ENCODE measurements at places on chromosomes 13 and 19.

- no peak for DNase-seq
Measured at GRCh38 chr13:45361596-45362206, 20.7 kb upstream of the TPT1 start.

DNA sequence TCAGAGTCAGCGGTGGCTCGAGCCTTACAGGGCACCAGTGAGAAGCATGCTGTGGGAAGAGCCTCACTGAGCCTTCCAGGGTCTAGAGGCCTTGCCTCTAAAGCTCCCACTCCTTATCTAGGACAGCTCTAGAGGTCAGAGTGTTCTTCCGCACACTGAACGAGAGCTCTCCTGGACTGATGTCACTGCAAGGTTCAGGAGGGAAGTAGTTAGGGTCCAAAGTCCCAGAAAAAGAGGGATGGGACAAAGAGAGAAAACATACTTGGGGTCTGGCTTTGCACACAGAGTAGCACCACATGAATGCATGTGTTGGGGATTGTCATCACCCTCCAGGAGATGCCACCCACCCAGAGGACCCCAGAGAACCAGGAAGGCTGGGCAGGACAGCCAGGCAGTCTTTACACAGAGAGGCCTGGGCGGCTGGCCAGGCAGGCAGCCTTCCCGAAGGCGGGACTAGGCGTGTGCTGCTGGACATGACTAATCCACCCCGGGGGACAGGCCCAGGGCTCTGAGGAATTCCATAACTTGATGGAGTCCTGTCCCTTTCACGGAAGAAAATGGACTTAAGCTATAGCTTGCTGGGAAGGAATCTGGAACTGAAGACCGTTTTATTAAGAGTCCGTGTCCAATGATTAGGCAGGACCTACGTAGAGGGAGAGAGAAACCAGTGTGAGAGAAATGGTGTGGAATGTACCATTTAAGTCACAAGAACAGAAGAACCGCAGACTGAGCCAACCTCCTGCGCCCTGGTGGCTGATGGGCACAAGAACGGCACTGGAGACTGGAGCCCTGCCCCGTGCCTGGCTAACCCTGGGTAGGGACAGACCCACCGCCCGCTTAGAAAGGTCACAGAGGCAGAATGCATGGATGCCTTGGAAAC, 16.6 kb upstream of the EPHX3 start:
- DNase-seq = no peak

DNA sequence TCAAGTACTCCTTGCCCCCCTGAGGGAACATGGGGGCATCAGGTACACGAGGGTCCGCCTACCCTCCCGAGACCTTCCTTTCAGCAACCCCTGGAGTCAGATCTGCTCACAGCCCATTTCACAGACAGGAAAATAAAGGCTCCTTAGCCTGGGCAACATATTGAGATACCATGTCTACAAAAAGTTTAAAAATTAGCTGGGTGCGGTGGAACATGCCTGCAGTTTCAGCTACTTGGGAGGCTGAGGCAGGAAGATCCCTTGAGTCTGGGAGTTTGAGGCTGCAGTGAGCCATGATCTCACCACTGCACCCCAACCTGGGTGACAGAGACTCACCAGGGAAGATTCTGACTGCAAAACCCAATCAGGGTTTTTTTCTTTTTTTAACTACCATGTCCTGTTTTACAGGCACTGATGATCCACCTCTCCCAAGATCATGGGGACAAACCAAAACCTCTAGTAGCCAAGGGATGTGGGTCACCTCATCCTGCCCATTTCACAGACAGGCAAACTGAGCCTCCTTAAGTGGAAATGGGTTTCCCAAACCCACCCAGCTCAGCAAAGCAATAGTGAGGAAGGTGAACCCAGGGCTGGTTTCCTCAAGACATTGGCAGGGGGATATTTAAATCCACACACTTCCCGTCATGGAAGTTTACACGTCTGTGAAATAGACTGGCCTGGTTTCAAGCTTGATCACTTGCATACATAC, 6.4 kb upstream of the CDKN2D start:
- DNase-seq = no peak

GRCh38 chr13:113982296-113982661, 8.4 kb upstream of the C13orf46 start:
- DNase-seq = no peak

DNA sequence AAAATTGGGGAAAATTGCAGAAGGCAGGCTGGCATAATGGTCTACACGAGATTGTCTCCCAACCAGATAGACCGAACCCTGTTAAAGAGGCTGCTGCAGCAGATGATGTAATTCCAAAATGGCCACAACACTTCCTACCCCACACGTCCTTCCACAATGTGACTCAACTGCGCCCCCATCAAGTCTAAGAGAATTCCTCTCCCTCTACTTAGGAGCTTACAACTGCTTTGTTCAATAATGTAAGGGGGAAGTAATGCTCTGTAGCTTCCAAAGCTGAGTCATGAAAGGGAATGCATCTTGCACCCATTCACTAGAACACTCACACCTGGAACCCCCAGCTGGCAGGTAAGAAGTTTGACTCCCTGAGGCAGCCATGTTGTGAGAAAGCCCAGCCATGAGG, 117.8 kb upstream of the IRS2 start:
- no peak for DNase-seq

- DNase-seq = no peak
Measured at GRCh38 chr19:33114312-33114711, 17.6 kb upstream of the WDR88 start.

GRCh38 chr13:23752111-23753001, 136.8 kb downstream of the MIPEP start:
- no peak for DNase-seq

DNA sequence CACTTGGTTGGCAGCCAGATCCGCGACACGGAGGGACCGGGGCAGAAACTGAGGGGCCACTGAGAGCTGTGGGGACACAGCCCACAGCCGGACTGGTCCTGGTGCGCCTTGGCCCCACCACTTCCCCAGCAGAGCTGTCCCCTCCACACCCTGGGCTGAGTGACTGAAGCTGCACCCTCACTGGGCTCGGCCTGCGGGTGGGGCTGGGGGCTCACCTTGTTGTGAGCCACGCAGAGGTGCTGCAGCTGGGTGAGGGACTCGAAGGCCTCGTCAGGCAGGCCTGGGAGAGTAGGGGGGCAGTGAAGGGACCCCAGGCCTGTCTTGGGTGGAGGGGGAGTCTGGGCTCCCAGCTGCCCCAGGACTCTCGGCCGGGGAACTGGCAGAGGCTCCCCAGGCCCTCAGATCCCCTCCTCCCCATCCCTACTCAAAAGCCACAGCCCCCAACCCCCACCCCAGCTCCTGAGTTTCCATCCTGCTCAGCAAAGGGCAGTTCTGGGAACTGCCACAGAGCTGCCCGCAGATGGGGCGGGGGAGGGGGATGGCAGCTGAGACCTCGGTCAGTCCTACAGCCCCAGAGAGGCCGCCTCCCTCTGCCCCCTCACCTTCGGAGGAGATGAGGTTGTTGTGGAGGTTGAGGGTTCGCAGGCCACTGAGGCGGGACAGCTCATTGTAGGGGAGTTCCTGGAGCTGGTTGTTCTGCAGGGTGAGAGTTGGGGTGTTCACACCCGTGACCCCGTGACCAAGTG, 2.3 kb downstream of the PODNL1 start:
- DNase-seq = no peak

DNA sequence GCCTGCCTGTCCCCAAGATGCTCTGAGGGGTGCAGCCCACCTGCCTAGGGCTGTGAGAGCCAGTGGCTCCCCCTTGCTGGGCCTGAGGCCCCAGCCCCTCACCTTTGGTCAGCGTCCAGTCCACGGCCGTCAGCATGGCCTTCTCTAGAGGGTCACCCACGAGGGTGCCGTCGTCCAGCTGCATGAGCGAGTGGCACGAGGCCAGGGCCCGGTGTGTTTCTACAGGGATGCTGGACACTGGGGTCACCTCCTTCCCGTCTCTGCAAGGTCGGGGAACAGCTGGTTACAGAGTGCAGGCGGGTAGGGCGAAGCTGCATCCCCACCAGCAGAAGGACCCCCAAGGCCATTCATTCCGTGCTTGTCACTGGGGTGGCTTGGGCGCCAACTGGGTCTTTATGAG, 9.0 kb downstream of the ATP13A1 start:
- DNase-seq = no peak

DNA sequence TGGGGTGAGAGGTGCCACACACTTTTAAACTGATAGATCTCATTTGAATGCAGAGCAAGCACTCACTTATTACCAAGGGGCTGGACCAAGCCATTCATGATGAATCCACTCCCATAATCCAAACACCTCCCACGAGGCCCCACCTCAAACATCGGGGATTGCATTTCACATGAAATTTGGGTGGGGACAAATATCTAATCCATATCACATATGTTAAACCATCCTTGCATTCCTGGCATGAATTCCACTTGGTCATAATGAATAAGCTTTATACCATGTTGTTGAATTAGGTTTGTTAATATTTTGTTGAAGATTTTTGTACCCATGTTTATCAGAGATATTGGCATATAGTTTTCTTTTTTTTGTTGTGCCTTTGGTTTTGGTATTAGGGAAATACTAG, 1198.7 kb upstream of the ATXN8OS start:
- no peak for DNase-seq

GRCh38 chr13:51000571-51001260, 91.1 kb downstream of the RNASEH2B start:
- DNase-seq = no peak

DNA sequence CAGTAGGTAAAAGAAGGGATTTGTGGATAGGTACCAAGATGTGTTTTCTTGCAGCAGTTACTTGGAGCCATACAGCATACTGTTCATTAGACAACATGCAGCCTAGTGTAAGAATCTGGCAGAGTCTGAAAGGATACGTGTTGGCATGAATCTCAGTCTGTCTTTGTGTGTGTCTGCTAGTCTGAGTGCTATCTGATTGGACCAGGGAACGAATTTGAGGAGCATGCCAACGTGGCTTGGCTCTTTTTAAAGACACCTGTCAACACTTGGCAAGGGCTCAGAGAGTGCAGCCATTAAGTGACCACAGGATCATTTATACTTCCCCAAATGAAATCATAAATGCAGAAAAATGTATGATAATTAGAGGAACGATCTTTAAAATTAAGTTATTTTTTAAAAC, 27.6 kb upstream of the ATXN8OS start:
- DNase-seq = no peak

GRCh38 chr13:86155756-86156155, 356.5 kb upstream of the SLITRK6 start:
- no peak for DNase-seq

- no peak for DNase-seq
Measured at GRCh38 chr13:40671956-40672764, 5.7 kb upstream of the FOXO1 start.

GRCh38 chr13:102877303-102877702, 31.5 kb downstream of the ERCC5 start:
- no peak for DNase-seq

- no peak for DNase-seq
Measured at GRCh38 chr19:5913739-5914357, at the start of gene CAPS. Gene CAPS, plus strand, starts transcription at chr19:5914254. Its CDS starts 153 bp downstream, at chr19:5914407.

- DNase-seq = no peak
Measured at GRCh38 chr13:79491715-79492114, 10.8 kb downstream of the NDFIP2 start.

DNA sequence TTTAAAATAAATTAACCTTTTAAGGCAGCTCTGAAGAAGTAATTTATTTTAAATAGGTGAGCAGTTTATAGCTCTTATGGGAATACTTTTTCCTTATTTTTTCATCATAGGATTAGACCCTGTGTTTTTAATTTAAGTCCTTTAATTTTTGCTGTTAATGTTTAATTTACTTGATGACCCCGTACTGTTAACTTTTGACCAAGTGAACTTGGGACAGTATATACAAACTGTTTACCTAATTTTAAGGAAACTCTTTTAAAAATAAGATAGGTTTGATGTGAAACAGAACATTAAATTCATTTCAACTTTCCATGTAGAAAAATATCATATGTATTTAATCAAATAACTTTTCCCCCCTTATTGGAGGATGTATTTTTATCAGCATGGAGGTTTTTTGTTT, 74.4 kb downstream of the KCNRG start:
- DNase-seq = no peak

DNA sequence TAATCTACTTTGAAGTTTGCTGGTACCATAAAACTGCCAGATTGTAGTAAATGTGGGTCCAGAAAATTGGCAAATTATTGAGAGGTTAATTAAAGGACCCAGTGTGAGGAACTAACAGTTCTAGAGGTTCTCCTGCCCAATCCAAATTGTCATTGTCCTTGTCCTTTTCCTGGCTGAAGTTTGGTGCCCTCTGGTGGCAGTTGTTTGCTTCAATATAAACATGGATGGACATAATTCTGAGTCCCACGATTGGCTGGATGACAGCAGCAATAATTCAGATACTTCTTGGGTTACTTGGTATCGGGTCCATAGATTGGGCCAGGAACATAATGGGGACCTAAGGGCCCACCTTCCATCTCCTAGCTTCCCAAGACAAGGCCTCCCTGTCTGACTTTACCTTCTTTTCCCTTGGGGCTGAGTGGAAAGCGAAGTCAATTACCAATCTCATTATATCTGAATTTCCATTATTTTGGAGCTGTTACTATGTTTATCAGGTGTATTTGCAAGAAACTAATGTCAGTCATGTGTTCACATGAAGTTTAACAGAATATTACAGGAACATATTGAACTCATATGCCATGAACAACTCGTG, 33.8 kb upstream of the GARRE1 start:
- DNase-seq = no peak

DNA sequence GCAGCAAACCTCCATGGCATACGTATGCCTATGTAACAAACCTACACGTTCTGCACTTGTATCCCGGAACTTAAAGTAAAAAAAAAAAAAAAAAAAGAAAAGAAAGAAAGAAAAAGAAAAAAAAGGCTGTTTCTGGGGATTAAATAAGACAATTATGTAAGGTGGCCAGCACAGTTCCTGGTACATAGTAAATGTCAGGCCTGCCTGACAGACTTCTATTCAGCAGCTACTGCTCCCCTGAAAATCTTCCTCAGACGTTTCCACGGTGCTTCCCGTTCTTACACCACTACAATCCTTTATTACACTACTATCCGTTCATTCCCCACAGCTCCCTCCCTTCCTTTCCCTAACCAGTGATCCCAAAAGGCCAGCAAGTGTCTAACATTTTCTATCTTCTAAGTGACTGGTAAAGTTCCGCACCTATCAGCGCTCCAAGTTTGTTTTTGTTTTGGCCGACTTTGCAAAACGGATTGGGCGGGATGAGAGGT, 636 bp upstream of the RB1 start:
- DNase-seq = no peak

DNA sequence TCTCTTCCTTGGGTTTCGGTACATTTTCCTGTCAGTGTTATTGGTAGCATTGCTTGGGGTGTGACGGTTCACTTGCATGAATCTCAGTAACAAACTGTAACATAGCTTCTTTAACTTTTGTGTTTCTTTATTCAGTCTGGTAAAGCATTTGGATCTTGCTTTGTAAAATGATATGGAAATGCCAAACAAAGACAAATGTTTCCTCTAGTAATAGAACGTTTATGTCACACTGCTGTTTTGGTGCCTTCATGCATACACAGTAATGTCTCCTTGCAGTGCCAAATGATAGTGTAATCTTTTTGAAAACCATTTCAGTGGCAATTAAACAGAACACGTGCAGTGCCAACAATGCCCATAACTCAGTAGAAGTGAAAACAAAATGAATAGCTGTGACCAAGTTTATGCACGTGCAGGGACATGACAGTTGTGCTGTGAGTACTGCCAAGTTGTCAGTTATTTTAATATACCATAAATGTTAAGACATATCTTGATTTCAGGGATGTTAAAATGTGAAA, 110.8 kb downstream of the RXFP2 start:
- DNase-seq = no peak
